Endodermal cell (in vitro differentiated cells): ENCODE measurements at places on chromosomes 3 and 15.

- no peak for DNase-seq
Observed at GRCh38 chr15:69232765-69233164, 65.9 kb upstream of the PAQR5 start.

DNA sequence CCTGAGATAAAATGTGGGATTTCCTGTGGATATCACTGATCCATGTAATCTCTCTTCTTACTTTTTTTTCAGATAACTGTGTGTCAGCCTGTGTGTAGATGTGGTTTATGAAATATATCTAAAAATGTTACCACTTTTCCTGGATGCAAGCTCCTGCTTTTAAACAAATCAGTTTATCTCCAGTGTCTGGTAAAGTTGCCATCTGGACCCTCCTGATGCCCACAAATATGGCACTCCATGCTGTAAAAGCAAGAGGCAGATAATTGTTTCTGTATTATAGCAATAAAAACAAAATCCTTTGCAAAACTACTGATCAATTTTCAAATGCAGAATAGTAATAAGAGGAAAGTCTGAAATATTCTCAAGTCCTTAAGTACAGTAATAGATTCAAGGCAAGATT lies 7.6 kb upstream of the DCLK3 start:
- DNase-seq = no peak

- peak; percentile 49 for DNase-seq
Observed at GRCh38 chr15:96336596-96337364, 6.3 kb downstream of the NR2F2 start.

GRCh38 chr15:66291816-66292570 lies 1.4 kb upstream of the DIS3L start:
- DNase-seq = no peak

DNA sequence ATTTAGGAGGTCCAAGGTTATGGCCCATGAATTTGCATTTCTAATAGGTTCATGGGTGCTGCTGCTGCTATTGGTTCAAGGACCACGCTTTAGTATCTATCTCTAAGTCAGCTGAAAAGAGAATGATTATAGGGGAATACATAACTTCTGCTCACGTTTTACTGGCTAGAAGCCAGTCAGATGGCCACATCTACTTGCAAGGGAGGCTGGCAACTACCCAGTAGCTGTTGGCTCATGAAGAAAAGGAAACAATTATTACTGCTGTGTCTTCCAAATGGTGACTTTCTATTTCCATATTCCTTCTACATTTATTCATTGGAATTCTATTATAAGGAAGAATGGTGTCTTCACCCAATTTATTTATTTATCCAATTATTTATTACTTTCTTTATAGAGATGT lies 54.2 kb downstream of the SLC25A36 start:
- DNase-seq = no peak

DNA sequence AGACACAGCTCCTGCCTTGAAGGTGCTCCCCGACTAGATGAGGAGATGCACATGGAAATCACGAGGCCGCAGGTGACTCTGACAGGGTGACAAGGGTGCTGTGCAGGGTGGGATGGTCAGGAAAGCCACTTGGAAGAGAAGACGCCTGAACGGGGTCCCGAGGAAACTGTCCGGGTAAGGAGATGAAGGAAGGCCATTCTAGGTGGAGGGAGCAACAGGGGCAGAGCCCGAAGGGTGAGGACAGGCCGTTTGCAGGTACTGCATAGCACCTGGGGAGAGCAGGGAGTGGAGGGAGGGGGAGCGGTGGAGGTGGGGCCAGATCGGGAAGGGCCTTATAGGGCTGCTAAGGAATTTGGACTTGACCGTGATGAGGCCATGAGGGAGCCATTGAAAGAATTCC lies 105.6 kb upstream of the DLG1 start:
- no peak for DNase-seq

- peak; percentile 88 for DNase-seq
Observed at GRCh38 chr3:117019082-117019713, 309.6 kb downstream of the TUSC7 start.

GRCh38 chr3:129312021-129312639 lies 33.5 kb downstream of the HMCES start:
- peak; percentile 43 for DNase-seq

DNA sequence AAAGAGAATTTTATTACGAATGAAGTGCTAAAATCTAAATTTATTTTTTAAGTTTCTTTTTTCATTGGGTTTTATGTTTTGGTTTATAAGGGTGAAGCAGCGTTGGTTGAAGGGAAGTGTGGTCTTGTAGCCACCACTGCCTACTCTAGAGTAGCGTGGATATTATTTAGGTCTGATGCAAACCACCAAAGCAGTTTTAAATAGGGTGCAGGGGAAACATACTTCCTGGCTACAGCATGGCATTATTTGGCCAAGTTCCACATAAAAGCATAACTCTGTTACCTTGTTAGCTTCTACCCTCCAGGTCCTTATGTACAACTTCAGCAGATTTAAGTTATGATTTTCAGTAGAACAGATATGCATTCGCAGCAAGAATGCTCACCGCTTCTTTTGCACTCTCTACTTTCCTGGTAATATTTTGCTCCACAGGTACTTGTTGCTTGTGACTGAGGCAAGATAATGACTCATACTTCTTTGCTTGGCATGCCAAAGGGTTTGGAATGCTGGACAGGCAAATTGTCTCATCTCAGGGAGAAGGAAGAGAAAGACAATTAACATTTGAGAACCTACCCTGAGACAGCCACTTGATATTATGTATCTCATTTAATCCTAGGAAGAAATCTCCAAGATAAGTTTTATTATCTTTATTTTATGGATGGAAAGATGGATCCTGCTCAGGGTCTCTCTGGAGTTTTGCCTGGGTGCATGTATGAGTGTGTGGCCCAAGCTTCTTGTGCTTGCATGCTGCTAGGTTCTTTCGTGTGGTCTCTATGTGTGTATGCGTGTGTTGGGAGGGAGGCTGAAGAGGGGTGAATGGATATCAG lies 5.4 kb downstream of the TGFBR2 start:
- no peak for DNase-seq

DNA sequence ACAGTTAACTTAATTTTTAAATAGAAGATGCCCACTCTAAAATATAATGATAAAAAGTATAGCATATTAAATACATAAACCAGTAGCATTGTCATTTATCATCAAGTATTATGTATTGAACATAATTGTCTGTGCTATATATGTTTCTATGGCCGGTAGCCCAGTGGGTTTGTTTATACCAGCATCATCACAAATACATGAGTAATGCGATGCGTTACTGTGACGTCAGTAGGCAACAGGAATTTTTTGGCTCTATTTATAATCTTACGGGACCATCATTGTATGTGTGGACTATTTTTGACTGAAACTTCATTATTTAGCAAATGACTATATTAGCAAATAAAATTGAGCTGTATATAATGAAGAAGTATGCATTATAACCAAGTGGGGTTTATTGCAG lies 82.1 kb downstream of the FLNB start:
- DNase-seq = no peak

GRCh38 chr3:23067116-23067515 lies 136.0 kb upstream of the UBE2E2 start:
- DNase-seq = no peak

- peak; percentile 24 for DNase-seq
Observed at GRCh38 chr3:127438951-127439350, 151.1 kb upstream of the PRR20G start.

GRCh38 chr15:101568821-101569555 lies 79.5 kb upstream of the PCSK6 start:
- DNase-seq = no peak

DNA sequence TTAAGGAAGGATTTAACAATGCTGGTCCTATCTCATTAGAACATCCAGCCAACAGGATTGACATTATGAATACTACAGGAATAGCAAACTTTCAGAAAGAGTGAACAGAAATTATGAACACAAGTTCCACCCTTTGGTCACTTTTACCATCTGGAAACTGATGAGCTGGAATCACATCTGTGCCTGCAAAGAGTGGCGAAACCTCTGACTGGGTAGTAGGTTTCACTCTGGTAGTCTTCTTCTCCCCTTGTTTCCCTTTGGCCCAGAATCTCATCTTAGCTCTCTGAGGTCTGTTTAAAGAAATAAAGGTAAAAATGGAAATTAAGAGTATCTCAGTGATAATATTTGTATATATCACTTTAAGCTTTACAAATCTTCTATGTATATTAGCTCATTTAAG lies 73.1 kb downstream of the NR2E3 start:
- DNase-seq = no peak

GRCh38 chr3:139024968-139025367 lies 4.2 kb upstream of the PRR23B start:
- no peak for DNase-seq

DNA sequence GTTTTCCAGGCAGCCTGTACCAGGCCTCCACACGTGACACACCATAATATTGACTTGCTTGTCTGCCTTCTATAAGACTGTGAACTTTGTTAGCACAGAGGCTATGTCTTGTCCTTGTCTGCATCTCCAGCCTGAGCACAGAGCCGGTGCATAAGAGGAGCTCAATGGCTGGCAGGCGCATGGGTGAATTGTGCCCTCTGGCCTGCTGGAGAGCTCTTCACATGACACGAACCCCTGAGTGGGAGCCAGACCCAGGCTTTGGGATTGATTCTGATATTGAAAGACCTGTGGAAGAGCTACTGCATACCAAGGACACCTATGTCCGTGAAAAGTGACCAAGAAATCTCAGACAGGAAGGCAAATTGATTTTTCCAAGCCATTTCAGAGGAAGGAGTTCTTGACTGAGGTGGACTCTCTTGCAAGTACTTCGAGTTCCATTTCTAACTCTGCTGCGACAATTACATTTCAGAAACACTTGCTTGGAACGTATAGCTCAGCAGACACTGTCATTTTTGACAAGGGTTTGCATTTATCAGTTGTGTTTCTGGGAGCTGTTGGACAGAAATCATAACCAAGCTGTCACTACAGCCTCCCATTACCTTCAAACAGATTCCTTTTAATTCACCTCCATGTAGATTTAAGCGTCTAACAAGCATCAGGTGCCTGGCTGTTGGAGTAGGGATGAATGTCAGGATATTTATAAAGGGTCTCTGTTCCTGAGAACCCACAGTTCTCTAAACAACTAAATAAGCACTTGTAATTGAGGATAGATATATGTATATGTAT lies 281.3 kb downstream of the WDR72 start:
- no peak for DNase-seq

DNA sequence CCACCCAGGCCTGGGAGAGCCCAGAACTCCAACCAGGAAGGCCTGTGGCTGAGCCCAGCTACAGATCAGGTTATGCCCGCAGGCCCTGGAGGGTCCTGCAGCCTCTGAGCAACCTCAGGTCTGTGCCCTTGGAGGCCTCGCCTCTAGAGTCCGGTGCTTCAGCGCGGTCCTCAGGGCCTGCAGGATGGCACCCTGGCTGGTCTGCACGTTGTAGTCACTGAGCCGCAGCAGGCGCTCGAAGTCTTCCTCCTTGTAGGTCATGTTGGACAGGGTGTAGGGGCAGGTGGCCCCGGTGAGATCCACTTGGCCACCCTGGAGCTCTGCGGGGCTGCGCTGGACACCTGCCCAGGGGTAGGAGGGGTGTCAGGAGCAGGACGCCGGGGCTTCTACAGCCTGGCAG lies 25.8 kb downstream of the PLA2G4D start:
- no peak for DNase-seq

- no peak for DNase-seq
Observed at GRCh38 chr3:123337226-123337625, 111.7 kb downstream of the ADCY5 start.

DNA sequence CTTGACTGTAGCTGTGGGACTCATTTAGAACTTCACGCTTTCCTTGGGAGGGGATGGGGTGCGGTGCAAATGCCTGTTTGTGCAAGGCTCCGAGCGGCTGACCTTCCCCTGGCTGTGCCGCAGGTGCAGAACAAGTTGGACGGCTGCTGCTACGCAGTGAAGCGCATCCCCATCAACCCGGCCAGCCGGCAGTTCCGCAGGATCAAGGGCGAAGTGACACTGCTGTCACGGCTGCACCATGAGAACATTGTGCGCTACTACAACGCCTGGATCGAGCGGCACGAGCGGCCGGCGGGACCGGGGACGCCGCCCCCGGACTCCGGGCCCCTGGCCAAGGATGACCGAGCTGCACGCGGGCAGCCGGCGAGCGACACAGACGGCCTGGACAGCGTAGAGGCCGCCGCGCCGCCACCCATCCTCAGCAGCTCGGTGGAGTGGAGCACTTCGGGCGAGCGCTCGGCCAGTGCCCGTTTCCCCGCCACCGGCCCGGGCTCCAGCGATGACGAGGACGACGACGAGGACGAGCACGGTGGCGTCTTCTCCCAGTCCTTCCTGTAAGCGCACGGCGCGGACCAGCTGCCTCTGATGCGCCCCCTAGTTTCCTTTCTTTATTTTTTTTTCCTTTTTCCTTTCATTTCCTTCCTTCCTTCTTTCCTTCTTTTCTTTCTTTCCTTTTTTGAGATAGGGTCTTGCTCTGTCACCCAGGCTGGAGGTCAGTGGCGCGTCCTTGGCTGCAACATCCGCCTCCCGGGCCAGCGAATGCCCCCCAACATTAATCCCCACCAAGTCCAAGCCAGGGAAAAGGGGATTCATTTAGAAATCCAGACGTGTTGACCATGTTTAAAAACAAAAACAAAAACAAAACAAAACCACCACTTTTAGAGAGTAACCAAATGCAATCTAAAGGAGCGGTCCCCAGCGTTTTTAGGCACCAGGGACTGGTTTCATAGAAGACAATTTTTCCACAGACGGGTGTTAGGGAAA lies 42.7 kb downstream of the EIF2AK4 start:
- peak; percentile 91 for DNase-seq

GRCh38 chr15:95937128-95937528 lies 393.4 kb upstream of the NR2F2 start:
- no peak for DNase-seq

DNA sequence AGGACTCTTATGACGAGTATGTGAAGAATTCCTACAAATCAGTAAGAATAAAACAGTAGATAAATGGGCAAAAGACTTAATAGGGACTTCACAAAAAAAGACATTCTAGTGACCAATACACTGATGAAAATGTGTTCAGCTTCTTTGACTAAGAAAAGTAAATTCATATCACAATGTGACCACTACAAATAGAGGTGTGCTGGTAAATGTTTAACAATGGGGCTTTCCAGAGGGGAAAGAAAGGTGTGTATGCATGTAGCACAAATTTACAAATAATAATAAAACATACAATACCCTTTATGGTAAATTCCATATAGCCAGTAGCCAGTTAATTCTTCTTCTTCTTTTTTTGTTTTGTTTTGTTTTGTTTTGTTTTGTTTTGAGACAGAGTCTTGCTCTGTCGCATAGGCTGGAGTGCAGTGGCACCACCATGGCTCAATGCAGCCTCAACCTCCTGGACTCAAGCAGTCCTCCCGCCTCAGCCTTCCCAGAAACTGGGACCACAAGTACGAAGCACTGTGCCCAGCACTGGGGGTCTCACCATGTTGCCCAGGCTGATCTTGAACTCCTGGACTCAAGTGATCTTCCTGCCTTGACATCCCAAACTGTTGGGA lies 17.5 kb upstream of the NMD3 start:
- no peak for DNase-seq

- no peak for DNase-seq
Observed at GRCh38 chr15:68051109-68051508, 3.0 kb upstream of the PIAS1 start.

DNA sequence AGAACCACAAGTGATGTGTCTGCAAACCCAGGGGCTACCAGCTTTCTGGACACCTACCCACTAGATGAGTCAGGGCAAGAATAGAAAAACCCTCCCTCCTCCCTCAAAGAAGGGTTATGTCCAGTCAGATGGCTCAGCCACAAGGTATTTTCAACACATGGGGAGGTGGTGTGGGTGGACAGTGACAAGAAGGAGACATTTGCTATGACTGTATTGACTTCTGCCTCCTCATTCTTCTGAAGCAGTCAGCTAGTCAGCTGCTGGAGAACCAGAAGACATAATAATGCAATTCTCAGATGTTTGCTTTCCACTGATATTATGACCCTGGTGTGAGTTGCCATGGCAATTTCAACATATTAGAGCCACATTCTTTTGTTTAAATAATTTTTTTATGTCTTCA lies 66.7 kb upstream of the GOLGA8B start:
- DNase-seq = no peak
